ENCODE measurements at places on chromosomes 3 and 15.

- no peak for DNase-seq
These were observed 331.3 kb upstream of the PROK2 start for GRCh38 chr3:72116226-72116625.

- DNase-seq, result no peak
These were observed 9.8 kb downstream of the PLEKHO2 start for GRCh38 chr15:64851503-64851840.

GRCh38 chr15:94237903-94238302 is 6.5 kb downstream of the MCTP2 start:
- DNase-seq, result no peak

- no peak for DNase-seq
These were observed 19.1 kb upstream of the CLDN16 start for GRCh38 chr3:190368881-190369280.

GRCh38 chr15:37016231-37016630 is 84.1 kb downstream of the MEIS2 start:
- no peak for DNase-seq

- DNase-seq, result no peak
These were observed 375 bp upstream of the MYZAP start for GRCh38 chr15:57591237-57591821.

DNA sequence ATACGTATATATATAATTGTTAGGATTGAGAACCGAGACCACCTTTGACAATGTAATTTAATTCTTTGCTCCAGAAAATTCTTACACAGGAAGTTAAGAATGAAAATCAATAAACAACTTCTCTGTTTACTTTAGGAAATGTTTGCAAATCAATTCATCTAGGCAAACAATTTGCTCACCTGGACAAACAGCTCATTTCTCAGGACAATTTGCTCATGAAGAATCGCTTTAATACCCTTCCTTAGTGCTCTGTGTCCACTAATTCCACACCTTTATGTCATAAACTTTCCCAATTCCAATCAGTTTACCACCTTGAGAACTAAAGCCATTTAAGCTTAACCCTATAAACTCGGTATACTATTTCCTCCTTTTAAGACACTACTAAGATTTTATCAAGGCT is 292.2 kb downstream of the BCHE start:
- DNase-seq, result no peak

DNA sequence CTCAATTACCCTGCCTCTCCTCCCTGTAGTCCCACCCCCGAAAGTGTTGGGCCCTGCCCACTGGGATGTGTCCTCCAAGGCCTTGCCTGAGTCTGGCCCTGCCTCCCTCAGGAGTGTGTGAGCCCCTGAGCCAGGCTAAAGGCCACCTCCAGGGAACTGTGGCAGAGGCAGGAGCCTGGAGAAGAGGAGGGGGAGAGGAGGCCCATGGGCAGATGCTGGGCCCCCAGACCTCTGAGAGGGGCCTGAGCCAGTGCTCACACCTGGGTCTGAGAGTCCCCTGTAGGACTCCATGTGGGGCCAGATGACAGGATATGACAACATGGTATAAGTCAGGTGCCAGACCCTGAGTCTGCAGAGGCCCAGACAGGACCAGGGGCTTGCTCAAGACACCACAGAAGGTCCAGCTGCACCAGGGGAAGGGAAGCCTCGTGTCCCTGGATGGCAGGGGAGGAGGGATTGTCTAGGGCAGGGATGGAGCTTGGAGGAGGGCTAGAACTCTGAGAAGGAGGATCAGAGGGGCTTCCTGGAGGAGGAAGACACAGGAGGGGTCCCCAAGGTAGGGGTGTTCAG is 217.9 kb downstream of the TBC1D2B start:
- no peak for DNase-seq

GRCh38 chr3:186540221-186540834 is 3.9 kb downstream of the CRYGS start:
- DNase-seq, result no peak

DNA sequence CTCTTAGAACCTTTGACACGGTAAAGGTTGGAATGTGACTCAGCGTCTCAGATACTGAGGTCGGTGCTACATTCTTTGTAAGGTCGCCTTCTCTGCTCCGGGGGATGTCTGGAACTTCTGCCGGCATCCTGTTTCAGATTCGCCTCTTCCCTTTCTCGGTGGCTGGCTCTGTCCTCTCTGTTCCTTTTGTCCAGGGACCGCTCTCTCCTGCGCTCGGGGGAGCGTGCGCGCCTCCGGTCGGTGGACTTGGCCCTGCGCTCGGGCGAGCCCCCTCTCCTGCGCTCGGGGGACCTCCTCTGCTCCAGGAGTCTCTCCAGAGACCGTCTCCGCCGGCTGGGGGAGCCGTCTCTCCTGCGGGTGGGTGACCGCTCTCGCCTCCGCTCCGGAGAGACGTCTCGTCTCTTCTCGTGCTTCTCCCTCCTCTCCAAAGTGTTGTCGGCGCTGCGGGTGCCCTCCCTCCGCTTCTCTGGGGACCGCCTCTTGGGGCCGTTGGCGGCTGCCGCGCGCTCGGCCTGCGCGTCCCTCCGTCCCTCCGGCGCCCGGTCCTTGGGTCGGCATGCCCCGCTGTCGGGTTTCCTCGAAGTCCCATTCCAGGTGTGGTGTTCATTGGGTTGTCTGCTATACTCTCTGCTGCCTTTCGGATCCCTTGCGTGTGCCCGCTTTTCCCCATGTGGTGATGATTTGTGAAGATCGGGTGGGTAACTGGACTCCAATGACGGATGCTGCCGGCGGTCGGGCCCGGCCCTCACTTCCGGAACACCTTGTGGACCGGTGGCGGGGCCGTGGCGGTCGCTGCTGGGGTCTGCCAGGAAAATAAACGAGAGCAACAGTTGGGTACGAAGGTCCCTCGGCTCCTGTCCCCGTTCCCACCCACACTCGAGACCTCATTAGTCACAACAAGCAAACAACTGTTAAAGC is 668.8 kb upstream of the ADAMTS9 start:
- no peak for DNase-seq

DNA sequence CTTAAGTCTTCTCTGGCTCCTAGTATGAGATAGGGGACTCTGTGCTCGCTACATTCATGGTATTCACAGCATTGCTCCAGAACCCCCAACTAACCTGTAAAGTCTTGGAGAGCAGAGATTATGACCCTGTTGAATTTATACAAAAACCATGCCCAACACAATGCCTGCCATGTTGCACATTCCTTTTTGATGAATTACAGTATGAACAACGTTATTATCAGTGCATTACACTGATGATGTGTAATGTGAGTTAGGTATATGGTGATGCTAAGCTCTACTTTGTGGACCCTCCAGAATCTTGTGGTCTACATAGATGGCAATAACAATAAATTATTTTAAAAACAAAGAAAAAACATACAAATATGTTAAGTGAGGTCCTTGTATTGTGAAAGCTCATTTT is 64.3 kb downstream of the EOMES start:
- DNase-seq, result no peak

GRCh38 chr3:196326936-196327335 is 8.9 kb upstream of the DYNLT2B start:
- DNase-seq, result no peak

- no peak for DNase-seq
These were observed 450.1 kb upstream of the THBS1 start for GRCh38 chr15:39130556-39131379.

DNA sequence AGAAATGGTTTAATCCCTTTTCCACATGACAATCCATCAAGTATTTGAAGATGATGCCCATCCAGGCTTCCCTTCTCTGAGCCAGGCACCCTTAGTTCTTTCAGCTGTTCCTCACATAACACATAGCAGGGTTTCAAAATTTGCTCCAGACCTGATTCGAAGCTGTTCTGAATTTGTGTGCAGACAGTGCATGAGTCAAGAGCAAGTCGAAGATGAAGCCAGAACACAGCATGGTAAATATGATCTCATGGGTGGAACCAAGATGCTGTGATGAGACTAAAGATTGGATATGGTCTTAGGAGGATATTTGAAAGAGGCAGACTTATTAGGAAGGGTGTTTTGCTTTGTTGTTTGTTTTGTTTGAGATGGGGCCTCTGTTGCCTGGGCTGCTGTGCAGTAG is 32.6 kb upstream of the PDE8A start:
- DNase-seq, result no peak

DNA sequence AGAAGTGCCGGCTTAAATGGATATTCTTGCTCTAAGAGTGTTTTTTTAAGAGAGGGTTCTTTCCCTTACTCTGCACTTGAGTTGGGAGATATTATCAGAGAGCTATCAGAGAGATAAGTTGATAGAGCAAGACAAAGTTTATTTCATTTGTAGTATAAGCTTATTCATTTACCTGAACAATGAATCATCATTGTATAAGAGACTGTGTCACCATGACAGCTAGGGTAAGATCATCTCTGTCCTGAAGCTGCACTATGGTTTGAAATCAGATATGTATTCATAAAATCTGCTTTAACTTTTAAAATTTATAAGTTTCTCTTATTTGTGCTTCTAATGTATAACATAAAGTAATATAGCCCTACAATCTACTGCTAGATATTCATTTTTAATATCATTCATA is 128.1 kb upstream of the ARL6 start:
- DNase-seq, result no peak

- no peak for DNase-seq
These were observed 40.1 kb upstream of the MTMR10 start for GRCh38 chr15:31031471-31032067.

DNA sequence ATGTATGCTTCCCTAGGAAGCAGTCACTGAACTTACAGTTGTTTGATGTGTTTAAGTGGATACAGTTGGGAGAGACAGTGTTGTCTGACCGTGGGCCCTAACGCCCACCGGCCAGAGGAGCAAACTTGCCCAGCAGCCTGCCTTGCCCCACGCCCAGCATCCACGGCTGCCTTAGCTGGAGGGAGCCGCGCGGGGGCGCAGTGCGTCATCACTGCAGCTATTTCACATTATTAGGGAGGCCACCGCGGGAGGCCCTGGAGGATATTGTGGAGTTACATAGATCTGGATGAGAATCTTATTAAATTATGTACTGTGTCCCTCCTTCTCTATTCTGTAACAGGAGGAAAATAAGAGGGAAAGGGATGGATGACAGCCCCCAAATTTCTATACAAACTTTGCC is 267.2 kb downstream of the GABRG3 start:
- no peak for DNase-seq

- no peak for DNase-seq
These were observed 96.7 kb upstream of the KCNMB2 start for GRCh38 chr3:178439504-178439903.

DNA sequence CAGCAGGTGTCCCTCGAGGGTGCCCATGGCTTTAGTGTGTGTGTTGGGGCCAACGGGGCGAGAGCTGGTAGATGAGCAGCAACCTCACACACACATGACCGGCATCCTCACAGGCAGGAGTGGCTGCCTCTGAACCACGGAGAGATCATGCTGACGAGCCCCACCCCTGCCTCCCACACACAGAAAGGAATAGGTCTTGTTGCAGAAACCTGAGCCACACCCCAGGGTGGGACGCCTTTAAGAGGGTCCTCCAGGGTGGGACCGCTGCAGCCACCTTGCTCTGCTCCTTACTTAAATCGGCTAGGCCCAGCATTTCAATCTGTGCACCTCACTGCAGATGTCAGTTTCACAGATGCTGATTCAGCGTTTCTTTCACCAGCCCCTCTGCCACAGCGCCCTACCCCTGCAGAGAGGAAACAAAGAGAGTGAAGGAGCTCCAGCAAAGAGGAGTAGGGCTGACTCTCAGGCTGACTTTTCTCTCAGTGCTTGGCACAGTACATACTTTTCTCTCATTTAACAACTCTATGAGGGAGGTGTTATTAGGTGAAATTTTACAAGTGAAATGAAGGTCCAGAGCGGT is 61.2 kb upstream of the EPHB3 start:
- DNase-seq, result no peak

DNA sequence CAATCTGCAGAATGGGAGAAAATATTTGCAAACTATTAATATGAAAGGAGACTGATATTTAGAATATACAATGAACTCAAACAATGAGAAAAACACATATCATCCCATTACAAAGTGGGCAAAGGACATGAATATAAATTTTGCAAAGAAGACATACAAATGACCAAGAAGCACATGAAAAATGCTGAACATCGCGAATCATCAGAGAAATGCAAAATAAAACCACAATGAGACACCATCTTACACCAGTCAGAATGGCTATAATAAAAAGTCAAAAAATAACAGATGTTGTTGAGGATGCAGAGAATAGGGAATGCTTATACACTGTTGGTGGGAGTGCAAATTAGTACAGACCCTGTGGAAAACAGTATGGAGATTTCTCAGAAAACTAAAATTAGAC is 83.6 kb downstream of the RAP2B start:
- DNase-seq, result no peak

DNA sequence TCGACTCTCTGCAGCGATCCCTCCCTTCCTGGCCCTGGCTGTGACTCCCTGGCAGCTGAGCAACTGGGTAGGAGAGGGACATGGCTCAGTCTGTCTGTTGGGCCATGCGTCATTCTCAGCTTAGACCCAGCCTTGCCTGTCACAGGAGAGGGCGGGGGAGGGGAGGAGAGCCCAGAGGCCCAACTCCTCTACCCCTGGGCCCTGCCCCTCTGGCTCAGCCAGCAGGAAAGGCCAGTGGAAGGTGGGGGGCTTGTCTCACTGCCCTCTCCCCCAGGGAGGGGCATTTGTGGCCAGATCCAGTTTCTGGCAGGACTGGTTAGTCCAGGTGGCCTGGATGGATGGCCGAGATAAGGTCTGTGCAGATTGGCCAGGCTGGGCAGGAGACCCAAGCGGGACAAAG is 31.6 kb downstream of the DNAJB8 start:
- DNase-seq, result no peak

DNA sequence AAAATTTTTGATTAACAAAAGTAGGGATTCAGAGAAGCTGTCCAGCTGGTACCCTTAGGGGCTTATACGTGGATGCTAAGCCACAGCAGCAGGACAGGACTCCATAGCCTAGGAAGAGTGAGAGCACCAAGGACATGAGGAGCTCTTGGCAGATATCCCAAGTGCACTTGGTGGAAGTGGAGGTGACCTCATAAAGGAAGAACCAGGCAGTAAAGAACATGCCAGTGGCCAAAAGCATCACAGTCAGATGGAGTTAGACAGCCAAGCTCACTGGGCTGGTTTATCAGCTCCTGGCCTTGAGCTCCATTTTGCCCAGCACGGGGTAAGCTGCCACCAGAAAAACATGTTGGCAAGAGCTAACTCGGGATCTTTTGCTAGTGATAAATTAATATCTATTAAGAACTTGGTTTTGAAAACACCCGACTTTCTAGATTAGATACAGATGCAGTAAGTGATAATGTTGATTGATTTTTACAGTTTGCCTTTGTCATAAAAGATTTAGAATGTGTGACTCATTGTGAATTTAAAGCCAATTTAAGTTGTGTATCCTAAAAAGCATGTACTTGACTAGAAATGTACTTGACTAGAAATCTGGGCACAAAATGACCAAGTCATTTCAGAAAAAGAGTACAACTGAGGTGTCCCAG is 108.0 kb downstream of the CMSS1 start:
- no peak for DNase-seq

DNA sequence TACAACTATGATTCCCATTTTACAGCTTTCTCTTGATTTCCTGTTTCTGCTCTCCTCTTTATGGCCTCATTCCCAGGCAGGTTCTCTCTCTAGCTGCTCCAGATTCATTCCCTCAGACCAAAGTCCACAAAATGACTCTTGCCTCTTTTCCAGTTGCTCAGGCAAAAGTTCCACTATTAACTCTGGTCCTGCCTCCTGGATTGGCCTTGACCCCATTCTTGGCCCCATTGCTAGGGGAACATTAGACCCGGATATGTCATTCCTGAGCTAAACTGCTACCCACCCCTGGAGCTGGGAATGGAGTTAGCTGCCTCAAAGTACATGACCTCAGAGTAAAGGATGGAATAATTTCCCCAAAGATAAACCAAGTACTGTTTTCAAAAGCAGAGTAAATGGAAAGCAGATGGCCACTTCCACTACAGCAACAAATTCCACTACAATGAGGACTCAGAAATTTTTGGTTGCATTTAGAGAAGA is 73.0 kb upstream of the GAP43 start:
- DNase-seq, result no peak

All from GM18507 (cell line).